ENCODE measurements at places on chromosomes 16 and 17. TPM values are rescaled to one million over a fixed set of nuclear protein-coding genes. Genes with fewer than 3 reads are reported as not detected.
A peak's percentile ranks its signal among the peaks of the same experiment; 100 is the strongest.

GRCh38 chr16:8935989-8936388 is 27.7 kb downstream of the USP7 start:
- H3K27me3 ChIP-seq: no peaks in the 10 kb centered on the region
- peaks cover 10% of the 10 kb centered on the region for H3K36me3 ChIP-seq
- no peak for DNase-seq
- H3K4me3 ChIP-seq: peak overlapping the region; percentile 34

DNA sequence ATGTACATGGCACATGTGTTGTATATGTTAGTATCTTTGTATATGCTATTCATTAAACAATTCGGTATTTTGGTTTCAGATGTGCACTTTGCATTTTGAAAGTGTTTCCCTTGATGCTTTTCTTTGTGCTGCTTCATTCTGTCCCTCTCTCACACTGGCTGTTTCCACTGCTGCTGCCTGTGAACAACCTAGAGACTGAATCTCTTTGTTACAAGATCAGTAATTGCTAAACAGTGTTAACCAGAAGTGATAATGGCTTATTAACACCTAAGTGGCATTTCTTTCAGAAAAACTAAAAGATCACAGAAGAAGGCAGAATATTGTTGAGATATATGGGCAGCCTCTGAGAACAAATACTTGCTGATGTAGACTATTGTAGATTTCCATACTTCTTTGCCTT is 84.7 kb downstream of the KIF2B start:
- no peak overlapping the region for H3K27ac ChIP-seq
- no peak for DNase-seq
- no peaks in the 10 kb centered on the region for H3K36me3 ChIP-seq
- H3K4me3 ChIP-seq: no peak overlapping the region

GRCh38 chr16:69787883-69788282 is 25.8 kb downstream of the WWP2 start:
- no peak for DNase-seq
- H3K27me3 ChIP-seq: no peaks in the 10 kb centered on the region
- H3K4me3 ChIP-seq: no peak overlapping the region

GRCh38 chr17:39939106-39939505 is 11.6 kb downstream of the LRRC3C start:
- no peak overlapping the region for H3K4me3 ChIP-seq
- peaks cover 16% of the 10 kb centered on the region for H3K4me1 ChIP-seq
- DNase-seq: no peak

- H3K27me3 ChIP-seq: peaks cover 3% of the 10 kb centered on the region
- no peak for DNase-seq
- no peak overlapping the region for H3K27ac ChIP-seq
- no peaks in the 10 kb centered on the region for H3K4me1 ChIP-seq
- no peak overlapping the region for H3K4me3 ChIP-seq
These were observed 10.7 kb downstream of the SCGB1C2 start for GRCh38 chr17:147796-148740.

The ZNF232 gene
- total RNA-seq: 27.5 TPM

The KCNJ18 gene
- not detected for total RNA-seq

The FBRS gene
- 94.5 TPM for total RNA-seq

The KCNH6 gene
- total RNA-seq: not detected

All from activated naive CD8-positive, alpha-beta T cell treated with anti-CD3 and anti-CD28 coated beads for 36 hours (primary cell).